ENCODE measurements at places on chromosomes 13 and 19.
A peak's percentile ranks its signal among the peaks of the same experiment; 100 is the strongest.

- DNase-seq, result no peak
Observed at GRCh38 chr19:27859689-27860088, 1353.3 kb downstream of the UQCRFS1 start.

GRCh38 chr13:111319521-111319920 lies 921 bp upstream of the TEX29 start:
- DNase-seq, result no peak

DNA sequence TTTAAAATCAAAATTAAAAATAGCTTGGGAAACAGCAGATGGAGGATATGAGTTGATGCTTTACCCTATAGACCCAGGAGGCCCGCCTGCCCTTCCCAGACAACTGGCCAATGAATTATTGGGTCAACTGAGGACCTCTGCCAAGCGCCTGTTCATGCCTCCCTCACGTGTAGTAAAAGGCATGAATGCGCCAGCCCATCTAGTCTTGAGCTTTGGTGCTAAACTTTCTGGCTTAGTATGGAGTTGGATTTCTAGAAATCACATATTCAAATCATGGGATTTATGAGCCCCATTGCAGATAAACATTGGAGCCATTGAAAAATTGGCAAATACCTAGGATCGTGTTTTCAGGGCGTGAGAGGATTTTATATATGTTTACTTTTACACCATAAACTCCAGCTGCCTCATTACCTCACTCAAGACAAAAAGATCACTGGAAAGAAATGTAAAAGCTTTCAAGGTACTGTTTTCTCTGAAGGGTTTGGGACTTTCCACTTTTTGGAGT lies 47.1 kb downstream of the COL4A2 start:
- no peak for DNase-seq

DNA sequence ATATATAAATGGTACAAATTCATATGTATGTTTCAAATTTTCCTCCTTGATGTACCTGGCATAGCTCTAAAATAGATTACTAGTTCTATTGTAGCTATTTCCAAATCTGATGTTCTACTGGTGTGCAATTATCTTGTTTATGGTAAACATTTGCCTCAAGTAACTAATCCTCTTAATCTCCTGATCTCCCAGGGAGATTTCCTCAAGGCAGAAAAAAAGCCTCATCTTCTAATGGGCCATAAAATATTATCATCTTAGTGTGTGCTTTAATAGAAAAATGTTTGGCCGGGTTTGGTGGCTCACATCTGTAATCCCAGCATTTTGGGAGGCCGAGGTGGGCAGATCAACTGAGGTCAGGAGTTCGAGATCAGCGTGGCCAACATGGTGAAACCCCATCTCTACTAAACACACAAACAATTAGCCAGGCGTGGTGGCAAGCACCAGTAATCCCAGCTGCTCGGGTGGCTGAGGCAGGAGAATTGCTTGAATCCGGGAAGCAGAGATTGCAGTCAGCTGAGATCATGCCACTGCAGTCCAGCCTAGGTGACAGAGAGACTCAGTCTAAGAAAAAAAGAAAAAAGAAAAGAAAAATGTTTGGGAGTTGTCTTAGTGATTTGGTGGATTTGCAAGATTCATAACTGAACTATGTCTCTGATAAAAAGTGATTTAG lies 498.9 kb upstream of the SLITRK5 start:
- no peak for DNase-seq

- DNase-seq, result no peak
Observed at GRCh38 chr19:6362351-6362801, 1.0 kb downstream of the CLPP start.

DNA sequence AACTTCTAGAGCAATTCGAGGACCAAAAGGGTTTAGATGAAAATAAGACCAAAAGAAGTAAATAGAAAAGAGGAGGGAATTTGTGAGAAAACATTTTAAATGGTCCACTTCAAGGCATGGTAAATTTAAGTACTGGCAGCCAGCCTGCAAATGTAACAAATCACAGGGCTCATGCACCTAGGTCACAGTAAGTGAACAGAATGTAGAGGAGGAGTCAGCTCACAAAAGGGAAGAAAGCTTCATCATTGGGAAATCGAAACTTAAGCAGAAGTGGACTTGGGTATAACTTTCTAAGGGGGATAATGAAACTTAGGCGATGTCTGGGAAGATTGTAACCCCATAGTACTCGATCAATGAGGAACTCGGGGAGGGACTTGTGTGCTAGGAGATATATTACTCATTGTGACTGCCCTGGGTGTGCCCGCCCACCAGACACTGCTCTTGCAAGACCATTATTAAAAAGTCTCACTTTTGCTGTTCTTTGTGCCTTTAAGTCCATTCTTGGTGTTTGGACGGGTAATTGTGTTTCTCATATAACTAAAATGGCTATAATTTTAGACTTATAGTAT lies 1053.6 kb upstream of the MIR17HG start:
- DNase-seq, result no peak

GRCh38 chr13:23956106-23956505 lies 58.8 kb upstream of the C1QTNF9B start:
- DNase-seq, result no peak

GRCh38 chr19:47157431-47158321 lies 27.0 kb downstream of the SAE1 start:
- DNase-seq, result peak; percentile 43

GRCh38 chr13:94860981-94861407 lies 148.6 kb upstream of the SOX21 start:
- peak; percentile 32 for DNase-seq

DNA sequence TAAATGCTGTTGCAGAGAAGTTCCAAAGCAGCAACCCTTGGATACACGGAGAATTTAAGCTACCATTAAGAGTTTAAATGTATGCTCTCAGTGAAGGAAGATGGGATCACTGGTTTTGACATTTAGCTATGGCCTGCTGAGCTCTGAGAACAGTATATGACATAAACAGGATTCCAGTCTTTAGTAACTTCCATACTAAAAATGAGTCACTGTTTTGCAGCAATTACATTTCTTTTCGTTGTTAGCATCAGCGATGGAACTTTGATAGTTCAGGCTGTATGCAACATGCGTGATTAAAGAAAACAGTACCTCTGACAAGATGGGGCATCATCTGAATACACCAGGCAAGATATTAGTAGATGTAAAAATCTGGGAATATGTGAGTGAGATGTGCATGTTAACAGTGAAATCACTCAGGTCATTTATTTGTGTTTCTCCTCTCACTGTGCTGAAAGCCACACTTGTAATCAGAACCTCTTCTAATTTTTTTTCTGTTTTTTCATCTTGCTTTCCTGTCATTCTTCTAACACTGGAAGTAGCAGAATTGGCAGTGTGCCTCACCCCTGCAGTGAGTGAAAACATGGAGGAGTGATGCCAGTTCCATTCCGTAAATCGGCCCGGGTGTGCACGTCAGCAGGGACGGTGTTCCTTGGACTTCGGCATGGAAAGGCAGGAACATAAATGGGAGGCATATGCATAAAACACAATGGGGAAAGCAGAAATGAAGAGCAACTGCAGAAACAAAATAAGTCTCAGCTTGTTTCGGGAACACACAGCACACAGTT lies 361.5 kb downstream of the OXGR1 start:
- DNase-seq, result no peak

DNA sequence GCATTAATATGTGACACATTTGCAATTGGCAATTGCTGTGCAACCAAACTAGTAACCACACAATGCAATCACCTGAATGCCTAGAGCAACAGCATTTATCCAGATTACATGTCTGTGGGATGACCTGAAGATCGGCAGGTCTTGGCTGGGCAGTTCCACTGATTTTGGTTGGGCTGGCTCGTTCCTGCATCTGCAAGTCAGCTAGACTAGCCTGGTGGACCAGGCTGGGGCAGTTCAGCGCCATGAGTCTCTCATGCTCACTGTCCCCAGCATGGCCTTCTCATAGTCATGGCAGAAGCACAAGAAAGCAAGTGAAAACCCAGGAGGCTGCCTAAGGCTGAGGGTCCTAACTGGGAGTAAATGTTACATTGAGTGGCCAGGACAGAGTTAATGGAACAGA lies 229.1 kb upstream of the TSHZ3 start:
- no peak for DNase-seq

DNA sequence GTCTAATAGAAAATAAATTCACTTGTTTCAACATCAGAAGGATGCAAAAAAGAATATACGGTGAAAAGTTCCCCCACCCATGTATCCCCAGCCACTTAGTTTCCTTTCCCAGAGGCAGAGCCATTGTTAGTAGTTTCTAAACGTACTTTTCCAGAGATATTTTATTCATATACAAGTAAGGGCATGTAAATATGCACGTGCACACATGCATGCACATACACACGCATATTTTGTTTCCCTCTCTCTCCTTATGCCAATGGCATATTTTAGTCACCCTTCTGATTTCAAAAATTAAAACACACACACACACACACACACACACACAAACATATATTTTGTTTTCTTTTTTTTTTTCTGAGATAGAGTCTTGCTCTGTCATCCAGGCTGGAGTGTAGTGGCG lies 147.4 kb downstream of the PDS5B start:
- DNase-seq, result no peak

DNA sequence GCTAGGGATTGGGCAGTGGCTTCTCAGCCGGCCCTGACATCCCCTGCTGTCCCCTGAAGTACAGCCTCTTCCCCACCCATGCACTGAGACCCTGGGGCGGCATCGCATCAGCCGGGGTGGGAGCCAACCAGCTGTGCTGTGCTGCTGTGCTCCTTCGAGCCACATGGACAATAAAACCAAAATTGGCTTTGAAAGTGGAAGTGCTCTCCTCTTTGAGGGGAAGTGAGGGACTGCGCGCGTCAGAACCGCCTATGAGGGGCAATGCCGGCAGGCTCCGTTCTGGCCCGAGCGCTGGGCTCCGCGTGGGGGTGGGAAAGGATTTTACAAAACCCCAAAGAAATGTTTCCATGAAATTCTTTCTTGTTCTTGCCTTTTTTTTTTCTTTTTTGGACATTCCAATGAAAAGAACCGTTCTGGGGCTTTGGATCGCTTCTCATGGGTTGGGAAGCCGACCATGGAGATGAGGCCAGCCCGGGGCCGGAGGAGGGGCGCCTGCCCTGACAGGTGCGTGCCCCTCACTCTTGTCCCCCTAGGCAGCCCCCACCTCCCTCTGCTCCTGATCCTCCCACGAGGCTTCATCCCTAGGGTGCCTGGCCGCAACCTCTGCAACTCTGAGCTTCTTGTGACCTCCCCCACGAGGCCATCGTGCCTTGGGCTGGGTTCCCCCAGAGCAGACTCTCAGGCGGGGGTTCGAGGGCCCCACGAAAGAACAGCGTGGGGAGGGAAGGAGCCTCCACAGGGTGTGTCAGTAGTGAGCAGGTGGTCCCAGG lies 22.6 kb downstream of the KLHL26 start:
- no peak for DNase-seq

GRCh38 chr19:4357095-4357797 lies 13.9 kb downstream of the MPND start:
- DNase-seq, result no peak

DNA sequence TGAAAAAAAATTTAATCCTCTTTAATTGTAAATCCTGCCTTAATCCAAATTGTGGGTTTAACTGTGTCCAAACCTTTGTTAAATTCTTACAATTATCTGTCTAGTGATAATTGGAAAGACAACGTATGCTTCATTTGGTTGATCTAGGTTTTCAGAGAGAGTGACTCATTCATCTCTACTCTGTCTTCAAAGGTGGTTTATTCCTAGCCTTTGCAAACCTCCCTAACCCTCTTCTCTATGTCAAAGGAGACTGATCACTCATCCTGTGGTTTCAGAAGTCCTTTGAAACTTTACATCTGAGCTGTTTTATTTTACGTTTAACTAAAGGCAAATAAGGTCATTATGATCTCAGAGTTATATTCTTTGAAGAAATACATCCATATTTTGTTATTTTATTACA lies 8.8 kb upstream of the OXGR1 start:
- no peak for DNase-seq

- DNase-seq, result no peak
Observed at GRCh38 chr13:42373048-42373812, 101.3 kb downstream of the AKAP11 start.

DNA sequence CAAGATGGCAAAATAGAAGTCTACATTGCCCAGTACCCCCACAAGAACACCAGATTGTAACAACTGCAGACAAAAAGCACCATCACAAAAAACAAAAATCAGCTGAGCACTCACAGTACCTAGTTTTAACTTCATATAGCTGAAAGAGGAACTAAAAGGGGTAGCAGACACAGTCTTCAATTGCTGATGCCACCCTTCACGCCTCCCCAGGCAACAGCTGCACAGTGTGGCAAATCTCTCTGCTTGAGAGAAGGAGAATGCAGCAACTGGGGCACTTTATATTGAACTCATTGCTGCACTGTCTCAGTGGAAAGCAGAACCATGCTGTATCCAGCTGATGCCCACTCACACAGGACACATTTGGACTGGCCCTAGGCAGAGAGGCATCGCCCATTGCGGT lies 2714.5 kb upstream of the PCDH20 start:
- no peak for DNase-seq

DNA sequence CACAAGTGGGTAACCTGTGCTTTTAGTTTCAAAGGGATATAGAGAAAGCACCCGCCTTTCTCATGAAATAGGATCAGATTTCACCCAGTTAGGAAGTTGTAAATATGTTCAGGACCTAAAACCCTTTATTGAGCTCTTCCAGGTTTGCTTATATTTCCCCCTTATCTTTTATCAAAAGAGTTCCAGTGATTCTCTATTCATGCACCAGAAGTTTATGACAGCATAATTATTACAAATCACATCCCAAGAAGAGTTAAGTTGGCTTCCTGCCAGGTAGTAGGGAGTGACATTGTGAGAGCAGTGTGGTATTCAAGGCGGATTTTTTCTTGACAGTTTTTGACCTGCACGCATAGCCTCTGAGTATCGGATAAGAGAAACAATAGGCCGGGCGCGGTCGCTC lies 190.3 kb downstream of the STK24 start:
- DNase-seq, result no peak

GRCh38 chr13:25177012-25177411 lies 4.9 kb upstream of the AMER2 start:
- no peak for DNase-seq

DNA sequence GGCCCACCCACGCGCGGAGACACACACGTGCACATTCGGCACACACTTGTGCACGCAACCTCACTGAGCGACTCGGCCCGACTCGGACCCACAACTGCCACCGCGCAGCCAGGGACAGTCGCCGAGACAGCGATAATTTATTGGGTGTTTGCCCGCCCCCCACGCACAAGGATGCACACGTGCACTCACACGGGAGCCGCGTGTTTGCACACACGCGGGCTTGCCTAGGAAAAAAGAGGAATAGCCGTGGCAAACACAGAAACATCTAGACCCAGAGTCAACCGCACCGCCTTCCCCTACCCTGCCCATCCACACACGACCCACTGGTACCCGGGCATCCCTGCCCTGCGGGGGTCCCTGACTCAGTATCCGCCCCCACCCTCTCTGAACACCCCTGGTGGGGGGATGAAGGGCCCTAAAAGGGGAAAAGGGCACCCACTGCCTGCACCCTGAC lies 1.1 kb upstream of the SSBP4 start:
- DNase-seq, result no peak

DNA sequence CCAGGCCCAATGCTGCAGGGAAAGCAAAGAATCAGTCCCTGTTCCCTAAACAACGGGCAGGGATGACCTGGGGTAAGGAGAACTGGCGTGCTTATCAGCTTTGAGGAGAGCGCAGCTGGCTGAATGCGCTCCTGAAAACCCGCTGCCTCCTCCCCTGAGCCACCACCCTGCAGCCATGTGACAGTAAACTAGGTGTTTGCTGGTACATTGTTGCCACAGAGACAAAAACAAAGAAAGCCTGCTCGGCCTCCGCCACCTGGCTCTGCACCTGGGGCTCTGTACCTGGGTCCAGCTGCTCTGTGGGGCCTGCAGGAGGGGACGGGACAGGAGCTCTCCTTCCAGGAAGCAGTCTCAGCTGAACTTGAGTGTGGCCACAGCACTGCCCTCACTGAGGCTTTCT lies 21.8 kb downstream of the MCF2L start:
- no peak for DNase-seq

- DNase-seq, result no peak
Observed at GRCh38 chr19:42170715-42171114, 38.5 kb upstream of the POU2F2 start.
